ENCODE measurements at places on chromosomes 3 and 15.
A peak's percentile ranks its signal among the peaks of the same experiment; 100 is the strongest.

- peak; percentile 59 for DNase-seq
These were observed 20.9 kb downstream of the KAT2B start for GRCh38 chr3:20060974-20061685.

DNA sequence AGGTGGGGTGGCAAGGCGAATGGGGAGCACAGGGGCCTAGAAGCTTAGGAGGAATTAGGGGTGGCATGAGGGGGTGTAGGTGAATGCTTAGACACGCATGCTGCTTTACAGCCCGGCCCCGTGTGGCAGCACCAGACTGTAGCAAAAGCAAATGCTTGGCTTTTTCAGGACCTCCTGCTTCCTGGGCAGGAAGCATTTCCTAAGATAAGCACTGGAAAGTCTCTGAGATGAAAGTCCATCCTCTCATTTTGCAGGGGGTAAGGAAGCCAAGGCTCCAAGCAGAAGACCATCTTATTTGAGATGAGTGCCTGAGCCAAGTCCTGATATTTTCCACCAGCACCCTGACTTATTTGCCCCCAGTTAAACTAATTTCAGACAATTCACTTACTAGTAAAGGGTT, 12.9 kb downstream of the SSUH2 start:
- DNase-seq = no peak

- DNase-seq = no peak
These were observed 44.3 kb downstream of the TRIM69 start for GRCh38 chr15:44780608-44781007.

- DNase-seq = peak; percentile 67
These were observed 5.8 kb downstream of the TRAK1 start for GRCh38 chr3:42096796-42097565.

- no peak for DNase-seq
These were observed 20.9 kb downstream of the PSTPIP1 start for GRCh38 chr15:77015646-77016320.

GRCh38 chr3:12507591-12508281, 23.5 kb downstream of the TSEN2 start:
- peak; percentile 90 for DNase-seq

DNA sequence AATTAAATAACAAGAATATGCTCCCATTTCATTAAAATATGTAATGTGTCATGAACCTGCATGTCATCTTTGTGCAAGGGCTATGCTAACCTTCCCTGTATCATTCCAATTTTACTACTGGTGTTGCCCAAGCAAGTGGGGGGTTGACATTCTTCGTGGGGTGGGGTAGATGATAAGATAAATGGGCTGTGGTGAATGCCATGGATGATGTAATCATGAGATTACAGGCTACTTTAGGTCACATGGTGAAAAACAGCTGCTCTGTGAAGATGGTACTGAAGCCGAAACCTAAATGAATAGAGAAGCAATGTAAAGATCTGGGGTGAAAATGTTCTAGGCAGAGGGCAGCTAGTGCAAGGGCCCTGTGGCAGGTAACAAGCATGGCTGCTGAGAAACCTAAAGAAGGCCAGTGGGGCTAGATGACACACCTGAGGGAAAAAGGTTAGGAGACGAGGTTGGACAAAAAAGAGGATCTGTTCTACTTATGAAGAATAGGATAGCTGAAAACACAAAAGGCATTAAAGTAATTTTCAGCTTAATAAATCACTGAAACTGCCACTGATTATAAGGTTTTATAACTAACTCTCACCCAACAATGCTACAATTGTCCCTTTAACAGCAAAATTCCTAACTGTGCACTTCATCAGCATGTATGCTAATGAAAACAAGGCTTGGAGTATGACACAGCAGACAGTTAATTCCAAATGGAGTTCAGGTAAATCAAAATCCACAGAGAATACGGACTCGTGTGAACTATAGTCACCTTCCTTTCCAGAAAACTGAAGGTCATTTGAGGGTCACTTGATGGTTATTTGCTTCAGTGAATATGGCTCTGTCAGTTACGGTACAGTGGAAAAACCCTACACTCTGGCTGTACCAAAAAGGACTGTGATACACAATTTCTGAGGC, 35.0 kb downstream of the MTMR10 start:
- peak; percentile 41 for DNase-seq

DNA sequence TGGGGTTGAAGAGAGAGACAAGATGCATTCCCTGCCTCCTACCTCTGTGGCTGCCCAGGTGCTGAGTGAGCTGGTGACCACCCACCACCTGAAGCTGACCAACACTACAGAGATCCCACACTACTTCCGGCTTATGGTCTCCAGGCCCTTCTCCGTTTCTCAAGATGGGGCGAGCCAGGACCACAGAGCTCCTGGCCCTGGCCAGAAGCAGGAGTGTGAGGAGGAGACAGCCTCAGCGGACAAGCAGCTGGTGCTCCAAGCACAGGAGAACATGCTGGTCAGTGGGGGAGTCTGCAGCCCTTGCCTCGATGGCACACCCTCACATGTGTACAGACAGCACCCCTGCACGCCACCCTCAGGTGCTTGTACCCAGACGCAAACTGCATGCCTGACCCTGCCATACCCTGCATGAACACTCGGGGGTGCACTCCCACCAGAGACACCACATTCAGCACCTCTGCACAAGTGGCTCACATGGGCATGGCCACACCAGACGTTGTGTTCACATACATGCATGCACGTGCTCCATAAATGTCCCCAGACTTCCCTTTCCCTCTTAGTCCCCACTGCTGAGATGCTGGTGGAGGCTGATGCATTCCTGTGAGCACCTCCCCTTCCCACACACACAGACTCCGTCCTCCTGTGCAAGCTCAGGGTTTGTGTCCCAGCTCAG, 19.0 kb downstream of the ACAA1 start:
- DNase-seq = peak; percentile 79

DNA sequence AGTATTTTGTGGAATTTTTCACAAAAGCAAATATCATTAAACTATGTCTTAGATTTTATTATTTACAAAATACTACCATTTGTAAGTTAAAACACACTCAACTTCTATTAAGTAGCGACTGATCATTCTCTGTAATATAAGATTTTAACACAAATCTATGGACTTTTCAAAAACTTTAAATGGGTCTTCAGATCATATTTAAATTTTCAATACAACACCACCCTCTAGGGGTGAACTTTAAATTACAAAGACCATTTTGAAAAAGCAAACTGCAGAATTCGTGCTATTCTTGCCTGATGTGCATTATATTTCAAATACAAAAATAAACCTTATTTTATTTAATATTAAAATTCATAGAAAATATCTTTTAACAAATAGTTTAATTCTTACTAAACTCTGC, 8.2 kb upstream of the VGLL4 start:
- no peak for DNase-seq

GRCh38 chr15:75091814-75092213, 68.4 kb downstream of the PPCDC start:
- no peak for DNase-seq

DNA sequence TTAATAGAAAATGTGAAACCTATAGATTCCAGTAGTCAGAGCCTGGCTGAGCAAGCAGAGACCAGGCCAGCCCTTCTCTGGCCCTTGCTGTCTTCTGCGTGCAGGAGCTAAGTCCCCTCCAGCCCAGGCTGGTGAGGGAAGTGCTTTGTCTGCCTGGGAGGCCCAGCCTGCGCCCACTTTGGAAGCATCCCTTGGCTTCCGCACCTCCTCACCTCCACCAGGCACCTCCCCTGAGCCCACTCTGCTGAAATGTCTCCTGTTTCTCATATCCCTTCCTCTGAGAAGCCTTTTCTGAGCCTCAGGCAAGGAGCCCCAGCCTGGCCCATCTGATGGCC, 45.3 kb downstream of the ALDH1L1 start:
- no peak for DNase-seq

- peak; percentile 79 for DNase-seq
These were observed 65.0 kb downstream of the MYO5A start for GRCh38 chr15:52463638-52464037.

- DNase-seq = peak; percentile 14
These were observed 315.2 kb downstream of the UACA start for GRCh38 chr15:70447928-70448698.

DNA sequence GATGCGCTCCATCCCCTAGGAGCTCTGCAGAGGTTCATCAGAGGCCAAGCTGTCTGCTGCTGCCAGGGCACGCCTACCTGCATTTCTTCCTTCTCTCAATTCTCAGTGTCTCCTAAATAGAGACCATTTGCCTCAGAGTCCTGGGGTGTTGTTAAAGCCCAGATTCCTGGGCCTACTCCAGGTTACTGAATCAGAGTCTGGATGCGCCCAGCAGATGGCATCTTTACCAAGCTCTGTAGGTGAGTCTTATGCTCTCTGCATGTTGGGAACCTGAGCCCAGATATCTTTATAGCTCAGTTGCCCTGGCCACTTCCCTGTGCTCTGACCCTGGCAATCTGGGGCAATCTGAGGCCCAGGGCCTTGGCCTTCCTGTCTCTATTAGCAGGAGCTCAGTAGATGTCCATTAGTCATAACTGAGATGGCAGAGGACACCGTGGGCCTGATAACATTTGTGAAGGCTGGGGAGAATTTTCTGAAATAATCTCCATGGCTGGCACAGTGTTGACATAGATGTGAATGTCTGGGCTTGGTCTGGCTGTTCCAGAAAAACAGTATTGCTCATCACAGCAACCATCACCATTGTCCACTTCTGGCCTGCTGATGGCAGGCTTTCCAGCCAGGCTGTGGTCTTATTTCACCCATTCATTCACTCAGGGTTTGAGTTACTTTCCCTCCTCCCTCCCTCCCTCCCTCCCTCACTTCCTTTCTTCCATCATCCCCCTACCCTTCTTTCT, 13.3 kb upstream of the RBP1 start:
- no peak for DNase-seq

- no peak for DNase-seq
These were observed 279.6 kb upstream of the WNT5A start for GRCh38 chr3:55766753-55767152.

DNA sequence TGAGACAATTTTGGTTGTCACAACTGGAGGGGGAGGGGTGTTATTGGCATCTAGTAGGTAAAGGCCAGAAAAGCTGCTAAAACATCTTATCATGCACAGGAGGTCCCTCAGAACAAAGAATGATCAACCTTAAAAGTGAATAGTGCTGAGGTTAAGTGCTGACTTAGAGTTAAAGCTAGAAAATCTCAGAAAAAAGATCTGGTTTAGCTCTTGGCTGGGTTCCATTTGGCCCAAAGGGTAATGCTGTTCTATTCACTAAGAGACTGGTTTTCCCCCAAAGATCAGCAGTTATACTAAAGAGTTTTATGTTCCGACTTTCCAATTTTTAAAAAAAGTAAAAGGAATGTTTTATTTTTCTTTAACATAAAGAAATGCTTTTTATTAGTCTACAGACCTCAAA, 15.6 kb downstream of the DCBLD2 start:
- no peak for DNase-seq

GRCh38 chr3:45112939-45113338, 33.2 kb downstream of the CDCP1 start:
- peak; percentile 71 for DNase-seq

DNA sequence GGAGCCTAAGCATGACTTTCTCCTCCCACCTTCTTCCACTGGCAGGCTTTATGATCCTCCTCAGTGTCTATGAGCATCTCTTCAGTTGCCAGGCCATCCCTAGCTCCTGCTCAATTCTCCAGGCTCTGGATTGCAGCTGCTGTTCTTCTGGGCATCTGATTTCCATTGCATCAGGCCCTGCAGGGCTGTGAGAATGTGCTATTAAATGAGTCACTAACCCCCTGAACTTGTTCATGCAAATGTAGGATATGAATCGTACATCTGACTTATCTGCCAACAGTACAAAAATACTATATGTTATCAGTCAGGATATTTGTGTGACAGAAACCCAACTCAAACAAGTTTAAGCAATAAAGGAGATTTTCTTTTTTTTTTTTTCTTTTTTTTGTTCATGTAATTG, 11.9 kb downstream of the GPR176 start:
- peak; percentile 94 for DNase-seq

- no peak for DNase-seq
These were observed 61.6 kb upstream of the SUCLG2 start for GRCh38 chr3:67715971-67716370.

GRCh38 chr15:63909819-63910437, 76.2 kb upstream of the HERC1 start:
- peak; percentile 80 for DNase-seq

All from foreskin fibroblast (primary cell).